ENCODE measurements at places on chromosomes 7 and 10.

GRCh38 chr7:116331020-116331419, 120.7 kb downstream of the TES start:
- DNase-seq, result no peak

DNA sequence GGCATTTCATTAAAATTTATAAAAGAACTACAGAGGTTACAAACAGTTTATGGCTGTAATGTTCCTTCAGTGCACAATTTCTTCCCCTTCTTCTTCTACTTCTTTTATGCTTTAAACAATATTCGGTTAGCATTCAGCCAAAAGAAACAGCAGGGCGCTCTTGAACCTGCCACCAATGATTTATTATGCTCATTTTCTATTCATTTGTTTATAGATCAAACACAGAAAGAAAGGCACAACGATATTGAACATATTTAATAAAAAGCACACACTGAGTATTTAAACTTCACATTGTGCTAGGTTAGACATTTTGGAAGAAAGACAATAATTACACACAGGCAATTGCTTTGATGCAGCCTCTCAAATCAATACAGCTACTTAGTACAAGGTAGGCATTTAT, 1025.8 kb upstream of the LRRN3 start:
- DNase-seq, result no peak

DNA sequence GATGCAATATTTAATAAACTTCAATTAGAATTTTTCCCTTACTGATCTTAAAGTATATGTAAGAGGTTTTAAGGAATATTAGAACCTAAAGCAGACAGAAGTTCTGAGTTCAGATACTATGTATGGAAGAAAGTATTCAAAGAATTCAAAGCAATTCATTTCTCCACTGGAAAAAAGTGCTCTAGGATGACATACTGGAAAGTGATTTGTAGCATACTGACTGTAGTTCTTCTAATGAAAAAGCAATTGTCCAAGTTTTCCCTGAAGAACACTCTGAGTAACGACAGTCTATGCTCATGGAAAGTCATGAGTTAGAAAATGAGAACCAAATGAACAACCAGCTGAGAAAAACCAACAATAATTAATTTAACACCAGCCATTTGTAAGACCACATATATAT, 180.8 kb upstream of the SLC26A5 start:
- DNase-seq, result no peak

- DNase-seq, result no peak
Measured at GRCh38 chr10:48466611-48467240, 138.1 kb downstream of the ARHGAP22 start.

GRCh38 chr10:67629461-67629971, 66.5 kb downstream of the CTNNA3 start:
- no peak for DNase-seq

DNA sequence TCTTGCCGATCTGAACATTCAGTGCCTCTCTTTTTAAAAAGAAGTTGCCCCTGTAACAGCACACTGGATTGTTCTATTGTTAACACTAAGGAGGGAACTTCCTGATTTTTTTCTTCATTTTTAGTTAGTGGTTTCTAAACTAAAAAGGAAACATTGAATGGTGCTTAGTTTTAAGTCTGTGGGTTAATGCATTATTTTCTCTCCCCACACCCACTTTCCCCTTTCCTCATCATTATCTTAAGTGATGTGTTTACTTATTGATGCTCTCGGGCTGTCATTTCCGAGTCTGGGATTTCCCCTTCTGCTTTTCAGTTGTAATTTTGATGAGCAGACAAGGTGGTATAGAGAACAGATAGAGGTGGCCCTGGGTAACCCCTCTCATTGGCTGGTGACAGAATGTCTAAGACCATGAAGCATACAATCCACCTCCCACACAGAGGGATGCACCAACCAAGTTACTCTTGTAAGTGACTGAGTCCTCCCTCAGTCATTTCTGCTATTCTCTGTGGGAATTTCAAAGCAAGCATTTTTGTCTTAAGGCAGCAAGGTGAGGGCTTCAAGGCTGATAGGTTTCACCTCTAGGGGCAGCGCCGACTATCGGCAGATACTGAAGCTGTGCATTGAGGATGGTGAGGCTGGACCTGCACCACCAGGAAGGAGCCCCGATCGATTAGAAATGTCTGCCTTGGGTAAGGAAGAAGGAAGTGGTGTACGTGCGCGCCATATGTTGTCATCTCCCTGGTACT, 49.5 kb downstream of the CHN2 start:
- no peak for DNase-seq

GRCh38 chr7:40527723-40528122, 392.9 kb downstream of the SUGCT start:
- DNase-seq, result no peak

- DNase-seq, result no peak
Measured at GRCh38 chr10:27449571-27449970, 54.5 kb upstream of the RAB18 start.

DNA sequence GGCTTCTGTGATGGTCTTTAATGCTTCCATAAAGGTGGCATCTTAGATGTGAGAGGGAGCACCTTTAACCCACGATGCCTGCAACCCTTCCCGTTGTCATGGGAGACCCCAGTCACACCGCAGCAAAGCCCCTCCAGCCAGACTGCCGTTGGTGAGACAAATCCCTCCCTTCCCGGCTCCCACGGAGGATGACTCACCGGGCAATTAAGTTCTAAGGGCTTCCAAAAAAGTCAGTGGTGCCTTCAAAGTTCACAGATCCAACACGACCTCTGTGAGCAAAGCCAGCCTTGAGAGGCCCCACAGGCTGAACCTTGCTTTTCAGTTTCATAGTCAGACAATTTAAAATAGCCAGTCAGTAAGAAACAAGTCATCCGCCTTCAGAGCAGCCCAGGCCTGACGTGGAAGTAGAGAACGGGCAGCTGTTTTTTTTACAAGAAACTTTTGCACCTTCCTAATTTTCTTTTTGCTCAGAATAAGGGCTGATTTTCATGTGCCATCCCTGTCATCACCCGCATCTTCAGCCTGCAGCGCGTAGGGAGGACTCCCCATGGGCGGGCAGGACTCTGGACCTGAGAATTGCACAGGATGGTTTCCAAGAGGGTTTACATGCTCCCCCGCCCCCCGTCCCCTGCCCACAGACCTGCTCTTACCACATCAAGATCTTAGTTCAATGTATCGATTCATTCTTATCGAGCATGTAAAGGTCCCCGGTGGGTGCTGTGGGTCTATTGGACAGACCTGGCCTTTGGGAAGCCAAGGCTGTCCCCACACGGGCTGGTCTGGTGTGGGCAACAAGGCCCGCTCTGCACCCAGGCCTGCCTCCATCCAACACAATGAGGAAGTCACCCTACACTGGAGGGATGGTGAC, 333.9 kb downstream of the DNAJB6 start:
- DNase-seq, result no peak

DNA sequence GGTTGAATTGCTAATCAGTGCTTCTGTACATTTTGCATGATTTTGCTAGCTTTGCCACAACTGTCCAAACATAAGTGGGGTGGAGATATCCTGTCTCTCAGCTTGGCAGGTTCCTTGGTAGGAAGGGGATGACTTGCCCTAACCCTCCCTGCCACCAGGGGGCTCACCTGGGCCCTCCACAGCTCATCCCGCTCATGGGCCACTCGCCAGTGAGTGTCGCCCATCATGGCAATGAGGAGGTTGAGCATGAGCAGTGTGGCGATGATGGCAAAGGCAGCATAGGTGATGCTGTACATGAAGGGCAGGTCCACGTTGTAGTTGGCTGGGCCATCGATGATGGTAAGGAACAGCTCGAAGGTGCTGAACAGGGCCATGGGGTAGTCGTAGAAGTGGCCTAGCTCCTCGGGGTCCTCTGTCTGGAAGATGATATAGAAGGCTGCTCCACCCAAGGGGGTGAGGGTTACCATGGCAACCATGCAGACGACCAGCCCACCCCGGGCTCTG, 12.2 kb downstream of the TRPV6 start:
- DNase-seq, result no peak

- DNase-seq, result no peak
Measured at GRCh38 chr10:84987039-84987438, 658.6 kb downstream of the CCSER2 start.

- no peak for DNase-seq
Measured at GRCh38 chr10:103149991-103150622, 43.0 kb downstream of the NT5C2 start.

DNA sequence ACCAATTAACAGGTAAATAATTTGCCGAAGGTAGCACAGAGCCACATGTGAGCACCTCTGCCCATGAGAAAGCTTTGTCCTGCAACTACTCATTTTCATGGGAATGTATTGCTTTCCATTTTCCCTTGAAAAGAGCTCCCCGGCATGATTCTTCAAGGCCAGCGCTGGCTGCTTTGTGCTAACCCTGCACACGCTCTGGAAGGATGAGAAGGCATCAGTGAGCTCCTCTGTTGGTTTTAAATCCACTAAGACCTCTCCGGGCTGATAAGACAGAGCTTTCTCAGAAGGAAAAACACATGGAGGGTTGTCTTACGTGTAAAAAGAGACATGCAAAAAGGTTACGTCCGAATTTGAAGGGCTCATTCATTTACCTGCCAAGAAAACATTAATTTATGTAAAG, 553.9 kb upstream of the MKI67 start:
- DNase-seq, result no peak

DNA sequence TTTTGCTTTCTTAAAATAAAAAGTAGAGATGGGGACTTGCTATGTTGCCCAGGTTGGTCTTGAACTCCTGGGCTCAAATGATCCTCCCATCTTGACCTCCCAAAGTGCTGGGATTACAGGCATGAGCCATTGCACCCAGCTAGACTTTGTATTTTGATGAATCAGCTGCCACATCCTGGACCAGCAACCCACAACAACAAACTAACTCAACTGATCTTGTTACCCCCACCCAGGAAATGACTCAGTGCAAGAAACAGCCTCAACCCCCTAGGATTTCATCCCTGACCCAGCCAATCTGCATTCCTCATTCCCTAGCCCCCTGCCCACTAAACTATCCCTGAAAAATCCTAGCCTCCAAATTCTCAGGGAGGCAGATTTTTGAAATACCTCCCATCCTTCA, 123.8 kb downstream of the IPMK start:
- DNase-seq, result no peak

DNA sequence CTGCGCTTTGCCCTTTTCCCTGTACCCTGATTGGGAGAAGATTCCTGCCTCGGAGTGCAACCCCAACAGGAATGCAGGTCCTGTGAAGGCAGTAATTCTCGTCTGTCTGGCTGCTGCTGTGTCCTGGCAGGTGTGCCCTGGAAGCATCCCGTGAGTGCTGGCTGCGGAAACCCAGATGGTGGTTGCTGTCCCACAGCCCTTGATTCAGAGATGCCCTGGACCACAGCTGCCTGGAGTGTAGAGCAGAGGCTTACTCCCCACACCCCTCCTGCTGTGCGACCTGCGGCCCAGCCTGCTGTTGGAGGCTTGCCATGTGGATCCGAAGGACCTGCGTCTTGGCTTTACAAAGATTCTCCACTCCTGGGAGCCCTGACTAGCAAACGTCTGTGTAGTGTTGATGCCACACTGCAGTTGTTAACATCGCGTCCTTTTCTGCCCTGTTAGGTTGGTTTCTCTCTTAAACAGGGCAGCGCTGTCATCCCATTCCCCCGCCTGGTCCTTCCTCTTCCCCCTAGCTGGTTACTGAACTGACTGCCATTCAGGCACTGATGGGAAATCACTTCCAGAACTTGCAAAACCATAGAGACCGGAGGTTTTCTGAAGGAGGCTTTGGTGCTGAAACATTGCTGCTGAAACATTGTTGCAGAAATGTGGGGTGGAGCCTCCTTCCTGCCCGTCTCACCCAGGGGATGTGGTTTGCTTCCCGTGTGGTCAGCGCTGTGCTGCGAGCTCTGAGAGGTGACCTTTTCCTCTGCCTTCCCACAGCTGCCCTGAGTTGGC, 53.3 kb downstream of the DNAJB6 start:
- DNase-seq, result no peak

- no peak for DNase-seq
Measured at GRCh38 chr7:104431930-104432329, 103.5 kb downstream of the LHFPL3 start.

DNA sequence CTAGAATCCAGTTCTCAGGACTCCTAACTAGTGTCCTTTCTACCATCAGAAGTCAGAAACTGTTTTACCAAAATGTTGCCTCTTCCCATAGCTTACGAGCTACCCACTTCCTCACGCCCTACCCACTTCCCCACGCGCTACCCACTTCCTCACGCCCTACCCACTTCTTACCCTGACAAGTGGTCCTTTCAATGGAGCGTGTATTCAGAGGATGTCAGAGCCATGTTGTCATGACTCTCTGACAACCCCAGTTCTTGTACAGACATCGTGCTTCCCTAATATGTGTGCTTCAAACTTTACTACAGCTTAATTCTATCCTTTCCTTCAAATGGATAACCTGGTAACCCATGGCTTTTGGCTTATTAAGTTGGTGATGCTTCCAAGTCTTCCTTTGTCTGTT, 84.8 kb upstream of the PHF14 start:
- DNase-seq, result no peak

DNA sequence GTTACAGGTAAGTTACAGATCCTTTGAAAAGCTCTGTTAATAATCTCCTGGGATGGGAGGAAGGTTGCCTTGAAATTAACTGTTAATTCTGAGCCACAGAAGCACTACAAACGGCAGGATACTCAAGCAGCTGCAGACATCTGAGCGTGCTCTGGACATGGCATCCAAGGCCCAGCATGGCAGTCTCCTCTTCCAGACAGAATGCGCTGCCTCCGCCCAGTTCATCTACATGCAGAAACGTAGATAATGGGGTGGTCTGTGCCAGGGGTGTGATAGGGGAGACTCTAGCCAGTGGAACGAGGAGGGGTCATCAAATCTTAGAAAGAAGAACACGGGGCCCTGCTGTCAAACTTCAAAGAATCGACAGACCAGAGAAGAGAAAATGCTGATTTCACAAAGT, 13.8 kb downstream of the VIPR2 start:
- DNase-seq, result no peak

DNA sequence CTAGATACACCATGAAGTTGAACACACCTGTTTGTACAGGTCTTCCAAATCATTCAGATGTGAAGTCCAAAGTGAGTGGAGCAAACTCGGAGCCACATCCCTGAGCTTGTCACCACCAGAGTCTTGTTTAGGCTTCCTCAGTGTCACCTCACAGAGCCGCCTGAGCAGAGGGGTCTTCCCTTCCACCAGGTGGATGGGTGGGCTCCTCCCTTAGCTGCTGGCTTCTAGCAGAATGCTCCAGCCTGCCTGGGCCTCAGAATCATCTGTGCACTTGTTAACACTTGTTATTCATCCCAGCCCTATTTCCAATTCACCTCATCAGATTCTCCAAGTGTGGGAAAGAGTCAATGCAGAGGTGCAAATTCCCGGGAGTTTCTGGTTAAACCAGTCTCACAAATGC, 32.5 kb downstream of the C10orf71 start:
- DNase-seq, result no peak

Data from AG04449 (cell line).